SHP77 (cell line): ENCODE measurements at places on chromosomes 13 and 19.

DNA sequence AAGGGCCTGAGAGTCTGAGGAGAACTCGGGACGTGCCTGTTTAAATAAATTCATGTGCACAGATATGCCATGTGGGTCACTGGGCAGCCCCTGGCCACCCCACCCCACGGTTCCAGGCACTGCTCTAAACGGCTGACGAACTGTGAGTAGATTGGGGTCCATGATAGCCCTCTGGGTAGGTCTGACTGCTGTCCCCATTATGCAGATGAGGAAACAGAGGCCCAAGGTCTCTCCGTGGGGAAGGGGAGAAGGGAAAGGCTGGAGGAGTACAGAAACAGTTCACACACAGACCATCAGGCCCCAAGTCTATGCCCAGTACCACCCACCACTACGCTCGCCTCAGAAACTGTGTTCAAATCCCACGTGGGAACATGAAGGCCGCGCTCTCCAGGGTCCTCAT lies 14.1 kb downstream of the ZNF787 start:
- no peak for DNase-seq

GRCh38 chr19:14758816-14759215 lies 19.5 kb downstream of the ADGRE2 start:
- no peak for DNase-seq

DNA sequence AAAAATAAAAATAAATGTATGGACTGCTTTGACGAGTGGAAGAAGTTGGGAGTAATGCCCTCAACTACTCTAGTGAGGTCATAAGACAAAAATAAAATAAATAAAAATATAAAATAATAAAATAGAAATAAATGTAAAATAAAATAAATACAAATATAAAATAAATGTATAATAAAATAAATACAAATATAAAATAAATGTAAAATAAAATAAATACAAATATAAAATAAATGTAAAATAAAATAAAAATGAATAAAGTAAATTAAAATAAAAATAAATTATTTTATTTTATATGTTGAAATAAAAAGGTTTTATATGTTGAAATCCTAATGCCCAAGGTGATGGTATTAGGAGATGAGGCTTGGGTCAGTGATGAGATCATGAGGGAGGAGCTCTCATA lies 20.1 kb upstream of the IGSF23 start:
- DNase-seq: no peak

GRCh38 chr19:13460045-13460444 lies 46.2 kb downstream of the CACNA1A start:
- no peak for DNase-seq

DNA sequence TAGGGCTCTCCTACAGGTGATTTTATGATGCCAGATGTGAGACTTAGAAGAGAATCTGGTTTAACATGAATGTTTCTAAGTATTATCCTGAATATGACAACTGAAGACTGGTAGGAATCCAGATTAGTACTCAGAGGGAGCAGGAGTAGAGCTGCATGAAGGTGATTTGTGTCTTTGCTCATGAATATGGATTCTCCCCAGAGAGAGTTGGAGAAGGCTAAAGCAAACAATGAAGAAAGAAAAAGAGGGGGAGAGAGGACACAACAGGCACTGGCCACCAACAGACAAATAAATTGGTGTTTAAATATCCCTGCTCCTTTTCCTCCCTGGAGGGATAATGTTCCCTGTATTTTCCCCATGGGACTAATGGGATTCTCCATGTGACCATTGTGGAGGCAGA lies 427.0 kb upstream of the KLF12 start:
- no peak for DNase-seq

- DNase-seq: no peak
Observed at GRCh38 chr19:4354897-4355296, 11.5 kb downstream of the MPND start.

GRCh38 chr13:34155931-34156607 lies 338.1 kb downstream of the RFC3 start:
- peak; percentile 32 for DNase-seq

GRCh38 chr13:84659359-84659661 lies 777.0 kb upstream of the SLITRK1 start:
- DNase-seq: no peak

DNA sequence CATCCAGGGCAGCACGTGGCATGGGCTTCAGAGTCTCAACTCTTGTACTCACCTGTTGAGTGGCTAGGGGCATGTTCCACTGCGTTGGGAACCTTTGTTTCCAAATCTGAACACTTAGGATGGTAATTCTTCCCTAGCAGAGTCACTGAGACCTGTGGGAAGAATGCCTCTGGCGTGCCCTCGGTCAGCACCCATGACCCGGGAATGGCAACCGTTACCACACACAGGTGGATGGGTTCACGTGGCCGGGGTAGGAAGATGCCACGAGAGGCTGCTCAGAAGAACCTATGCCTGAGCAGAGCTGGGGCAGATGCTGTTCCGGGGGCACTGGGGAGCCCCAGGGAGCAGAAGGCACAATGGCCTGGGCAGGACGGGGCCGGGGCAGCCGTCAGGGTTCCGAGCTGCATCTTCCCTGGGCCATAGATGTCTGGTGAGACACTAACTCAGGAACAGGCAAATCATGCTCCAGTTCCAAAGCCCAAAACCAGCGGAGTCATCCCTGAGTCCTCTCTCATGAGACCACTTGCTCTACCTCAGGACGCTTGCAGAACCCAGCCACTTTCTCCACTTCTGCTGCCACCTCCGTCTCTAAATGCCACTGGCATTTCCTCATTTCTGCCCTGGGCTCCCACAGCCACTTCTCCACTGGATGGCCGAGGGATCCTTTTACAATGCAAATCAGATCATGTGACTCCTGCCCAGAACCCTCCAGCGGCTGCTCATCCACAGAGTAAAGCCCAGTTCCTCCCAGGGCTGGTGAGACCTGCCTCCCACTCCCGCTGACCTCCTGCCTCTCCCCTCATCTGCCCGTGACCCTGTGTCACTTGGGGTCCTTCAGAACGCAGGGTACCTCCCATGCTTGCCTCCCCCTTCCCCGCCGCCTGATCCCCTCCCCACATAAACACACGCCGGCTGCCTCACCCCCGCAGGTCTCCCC lies 36.7 kb downstream of the FAM124A start:
- no peak for DNase-seq

- no peak for DNase-seq
Observed at GRCh38 chr13:110409581-110409992, 102.5 kb downstream of the COL4A2 start.
